ENCODE measurements at places on chromosomes 1 and 21.

DNA sequence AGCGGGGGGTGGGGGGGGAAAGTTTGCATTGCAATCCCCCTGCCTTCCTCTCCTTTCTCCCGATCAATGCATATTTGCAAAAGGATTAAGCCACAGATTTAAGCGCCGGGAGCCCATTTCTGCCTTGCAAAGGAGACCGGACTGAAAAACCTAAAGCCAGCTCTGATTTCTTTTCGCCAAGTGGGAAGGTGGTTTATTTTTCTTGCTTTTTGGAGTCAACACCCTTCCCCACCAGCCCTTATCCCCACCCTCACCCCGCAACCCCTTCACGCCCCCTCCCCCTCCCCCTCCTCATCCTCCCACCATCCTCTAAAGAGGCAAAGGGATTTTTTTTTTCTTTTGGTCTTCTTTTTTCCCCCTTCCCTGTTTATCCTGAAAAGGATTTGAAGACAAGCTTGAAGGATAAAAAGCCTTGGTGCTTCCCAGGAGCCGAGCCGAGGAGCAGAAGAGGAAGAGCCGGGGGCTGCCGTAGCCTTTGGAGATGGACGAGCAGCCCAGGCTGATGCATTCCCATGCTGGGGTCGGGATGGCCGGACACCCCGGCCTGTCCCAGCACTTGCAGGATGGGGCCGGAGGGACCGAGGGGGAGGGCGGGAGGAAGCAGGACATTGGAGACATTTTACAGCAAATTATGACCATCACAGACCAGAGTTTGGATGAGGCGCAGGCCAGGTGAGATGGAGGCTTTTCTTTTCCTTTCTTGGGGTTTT, 513 bp downstream of the PBX1 start:
- peak; percentile 71 for DNase-seq

GRCh38 chr1:67980028-67980427, 70.4 kb downstream of the DIRAS3 start:
- no peak for DNase-seq

GRCh38 chr1:227780101-227781044, 35.1 kb upstream of the PRSS38 start:
- DNase-seq: peak; percentile 26

DNA sequence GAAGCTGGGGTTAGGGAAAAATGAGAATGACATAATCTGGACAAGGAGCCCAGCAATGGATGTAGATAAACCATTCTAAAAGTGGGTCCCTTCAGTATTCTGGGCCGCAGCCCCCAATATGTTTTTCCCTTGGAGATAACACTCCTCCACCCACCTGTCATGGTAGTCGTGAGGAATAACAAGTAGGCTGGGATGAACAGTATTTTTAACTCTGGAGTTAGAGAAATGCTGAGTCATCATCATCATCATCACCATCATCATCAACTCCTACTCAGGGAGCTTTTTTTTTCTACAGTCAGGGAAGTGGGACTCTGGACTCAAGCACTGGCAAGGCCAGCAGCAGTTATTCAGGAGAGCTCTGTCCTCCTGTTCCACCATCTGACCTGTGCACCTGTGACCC, 12.8 kb downstream of the CADM3 start:
- DNase-seq: no peak

- no peak for DNase-seq
These were observed 20.9 kb downstream of the S1PR1 start for GRCh38 chr1:101257500-101258325.

DNA sequence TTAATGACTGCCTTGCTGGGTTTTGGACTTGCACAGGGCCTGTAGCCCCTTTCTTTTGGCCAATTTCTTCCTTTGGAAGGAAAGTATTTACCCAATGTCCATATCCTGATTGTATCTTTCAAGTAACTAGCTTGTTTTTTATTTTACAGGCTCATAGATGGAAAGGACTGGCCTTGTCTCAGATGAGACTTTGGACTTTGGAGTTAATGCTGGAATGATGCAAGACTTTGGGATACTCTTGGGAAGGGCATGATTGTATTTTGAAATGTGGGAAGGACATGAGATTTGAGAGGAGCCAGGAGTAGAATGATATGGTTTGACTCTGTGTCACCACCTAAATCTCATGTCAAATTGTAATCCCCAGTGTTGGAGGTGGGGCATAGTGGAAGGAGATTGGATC, 140.1 kb downstream of the C1orf94 start:
- DNase-seq: no peak

GRCh38 chr1:206962272-206962671, 8.0 kb downstream of the FCAMR start:
- DNase-seq: no peak

- DNase-seq: no peak
These were observed 341.3 kb downstream of the USP25 start for GRCh38 chr21:16071092-16071491.

DNA sequence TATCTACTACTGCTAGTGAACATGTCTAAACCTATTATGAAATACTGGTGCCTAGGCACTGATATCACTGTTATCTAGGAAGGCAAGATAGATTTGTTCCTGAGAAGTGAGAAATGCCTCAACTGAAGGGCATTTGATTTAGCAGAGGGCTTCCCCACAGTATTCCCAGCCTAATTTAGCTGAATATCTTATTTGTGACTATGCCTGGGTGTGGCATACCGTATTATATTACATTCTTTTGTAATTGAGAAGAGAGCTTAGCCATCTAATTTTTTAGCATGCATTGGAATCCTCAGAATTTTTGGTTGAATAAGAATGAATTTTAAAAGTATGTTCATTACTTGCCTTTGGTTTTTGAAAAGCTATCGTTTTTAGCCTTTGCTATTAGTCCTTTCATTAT, 99.1 kb downstream of the ZP4 start:
- DNase-seq: no peak

DNA sequence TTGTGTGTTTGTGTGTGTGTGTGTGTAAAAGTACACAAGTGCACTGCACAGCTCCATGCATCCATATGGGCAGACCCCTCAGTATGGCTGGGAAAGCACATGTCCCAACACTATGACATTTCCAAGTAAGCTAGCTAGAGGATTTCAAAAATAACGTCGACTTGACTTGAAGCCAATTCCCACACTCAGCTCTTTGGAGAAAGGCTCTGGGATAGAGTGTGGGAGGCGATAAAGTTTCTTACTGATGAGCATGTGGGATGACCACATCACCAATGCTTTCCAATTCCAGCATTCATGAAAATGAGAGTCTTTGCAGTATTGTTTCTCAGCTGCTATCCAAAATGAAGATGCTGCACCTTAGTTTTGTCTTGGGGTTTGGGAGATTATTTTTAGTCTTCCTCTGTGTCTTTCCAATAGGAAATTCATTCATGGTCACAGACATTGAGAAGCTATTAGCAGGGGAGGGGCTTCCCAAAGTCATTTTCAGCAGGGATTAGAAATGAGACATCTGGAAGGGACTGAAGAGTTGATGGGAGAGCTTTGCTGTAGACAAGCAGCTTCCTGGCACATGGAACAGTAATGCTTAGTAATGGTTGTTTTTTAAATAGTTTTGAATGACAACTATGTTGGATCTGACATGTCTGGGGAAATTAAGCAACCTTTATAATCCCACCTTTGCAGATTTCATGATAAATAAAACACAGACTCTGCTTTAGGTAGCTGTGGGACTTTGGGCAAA, 143.5 kb downstream of the ASTN1 start:
- no peak for DNase-seq
